ENCODE measurements at places on chromosomes 11 and 22. TPM values are rescaled to one million over a fixed set of nuclear protein-coding genes. Genes with fewer than 3 reads are reported as not detected.

DNA sequence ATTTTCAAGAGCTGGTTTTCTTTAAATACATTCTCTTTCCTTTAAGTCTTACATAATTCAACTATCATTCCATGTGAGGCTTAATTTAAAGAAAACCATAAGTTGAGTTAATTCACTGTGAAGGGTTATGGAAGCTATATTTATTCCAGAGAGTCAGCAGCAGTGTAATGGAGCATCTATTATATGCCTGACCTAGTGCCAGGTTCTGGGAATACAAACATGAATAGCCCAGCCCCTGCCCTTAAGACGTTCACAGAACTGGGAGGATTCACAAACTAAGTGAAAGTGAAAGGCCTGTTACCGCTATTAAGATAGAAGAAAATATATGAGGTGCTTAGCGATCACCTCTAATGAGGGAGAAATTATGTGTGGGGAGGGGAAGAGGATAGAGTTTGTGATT, 408.9 kb upstream of the CCDC90B start:
- no peak overlapping the region for H3K4me3 ChIP-seq
- H3K27me3 ChIP-seq, result no peaks in the 10 kb centered on the region
- no peaks in the 10 kb centered on the region for H3K4me1 ChIP-seq
- H3K36me3 ChIP-seq, result no peaks in the 10 kb centered on the region
- H3K27ac ChIP-seq, result no peak overlapping the region

DNA sequence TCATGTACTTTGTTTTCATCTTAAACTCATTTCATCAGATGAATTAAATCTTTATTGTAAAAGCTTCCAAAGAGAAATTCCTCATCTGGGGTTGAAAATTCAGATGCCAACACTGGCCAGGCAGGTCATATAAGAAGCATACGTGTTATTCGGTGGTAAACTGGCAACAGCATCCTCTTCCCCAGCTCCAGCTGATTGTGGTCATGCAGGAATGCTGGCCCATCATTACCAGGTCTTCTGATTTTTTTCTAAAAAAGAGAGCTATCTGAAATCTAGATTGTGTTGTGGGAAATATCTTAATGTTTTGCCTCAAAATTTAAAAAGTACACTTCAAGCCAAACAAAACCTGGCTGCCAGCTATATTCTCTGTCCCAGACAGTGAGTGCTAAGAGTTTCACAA, 53.6 kb downstream of the ARFGAP2 start:
- H3K36me3 ChIP-seq, result no peaks in the 10 kb centered on the region
- H3K4me1 ChIP-seq, result no peaks in the 10 kb centered on the region
- no peak overlapping the region for H3K27ac ChIP-seq
- DNase-seq, result no peak
- no peak overlapping the region for H3K4me3 ChIP-seq

GRCh38 chr11:20011307-20011951, 148.8 kb downstream of the DBX1 start:
- H3K27me3 ChIP-seq, result peaks cover 18% of the 10 kb centered on the region
- H3K4me3 ChIP-seq, result no peak overlapping the region
- H3K36me3 ChIP-seq, result no peaks in the 10 kb centered on the region
- H3K27ac ChIP-seq, result no peak overlapping the region

- H3K36me3 ChIP-seq, result no peaks in the 10 kb centered on the region
- H3K4me3 ChIP-seq, result no peak overlapping the region
- no peaks in the 10 kb centered on the region for H3K27me3 ChIP-seq
- no peaks in the 10 kb centered on the region for H3K4me1 ChIP-seq
Observed at GRCh38 chr11:47124675-47125074, 52.0 kb downstream of the ARFGAP2 start.

- no peak overlapping the region for H3K27ac ChIP-seq
- no peak overlapping the region for H3K4me3 ChIP-seq
- peaks cover 5% of the 10 kb centered on the region for H3K27me3 ChIP-seq
- no peak for DNase-seq
- no peaks in the 10 kb centered on the region for H3K4me1 ChIP-seq
Observed at GRCh38 chr11:15967166-15967565, 389.2 kb downstream of the SOX6 start.

DNA sequence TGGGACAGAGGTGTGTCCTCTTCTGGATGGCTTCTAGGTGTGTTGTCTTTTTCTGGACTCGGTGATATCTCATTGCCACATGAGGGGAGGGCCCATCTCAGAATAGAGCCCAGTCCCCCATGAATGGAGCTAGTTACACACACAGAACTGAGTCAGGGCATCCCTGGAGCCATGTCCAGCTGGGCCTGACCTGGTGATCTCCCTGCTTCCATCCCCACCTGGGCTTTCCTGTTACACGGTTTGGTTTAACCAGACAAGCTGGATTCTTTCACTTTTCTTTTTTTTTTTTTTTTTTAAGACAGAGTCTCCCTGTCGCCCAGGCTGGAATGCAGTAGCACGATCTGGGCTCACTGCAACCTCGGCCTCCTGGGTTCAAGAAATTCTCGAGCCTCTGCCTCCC, 6.1 kb upstream of the A4GALT start:
- no peaks in the 10 kb centered on the region for H3K4me1 ChIP-seq
- H3K27me3 ChIP-seq, result peaks cover 32% of the 10 kb centered on the region
- no peak overlapping the region for H3K27ac ChIP-seq
- no peaks in the 10 kb centered on the region for H3K36me3 ChIP-seq

GRCh38 chr22:38411016-38411415, 44.0 kb downstream of the KCNJ4 start:
- no peak overlapping the region for H3K4me3 ChIP-seq
- no peaks in the 10 kb centered on the region for H3K36me3 ChIP-seq
- H3K27ac ChIP-seq, result no peak overlapping the region

DNA sequence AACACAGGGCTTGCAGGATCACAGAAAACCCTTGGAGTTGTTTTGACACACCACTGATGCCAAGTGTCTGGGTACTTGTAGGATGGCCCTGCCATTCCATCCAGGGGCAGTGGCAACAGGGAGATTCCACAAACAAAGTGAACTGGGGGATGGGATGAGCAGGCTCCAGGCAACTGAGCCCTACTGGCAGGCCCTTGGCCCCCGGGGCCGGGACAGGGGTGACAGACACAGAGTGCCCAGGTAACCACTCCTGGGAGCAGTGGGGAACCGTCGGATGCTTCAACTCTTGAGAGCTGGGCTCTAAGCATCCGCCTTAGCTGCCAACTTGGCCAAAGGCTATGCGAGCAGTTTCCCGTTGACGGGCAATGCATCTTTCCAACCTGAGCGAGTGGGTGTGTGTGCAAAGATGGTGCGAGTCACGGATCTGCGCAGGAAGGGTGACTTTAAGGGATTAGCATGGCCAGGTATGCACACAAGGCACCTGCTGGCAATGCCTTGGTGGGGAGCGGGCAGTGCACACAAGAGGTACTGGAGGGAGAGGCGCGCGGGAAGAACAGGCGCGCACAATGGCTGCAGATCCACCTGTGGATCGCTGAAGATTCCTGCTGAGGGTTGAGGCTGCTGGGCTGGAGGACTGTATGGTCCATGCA, 83.1 kb upstream of the PRODH start:
- no peak for DNase-seq
- H3K27ac ChIP-seq, result no peak overlapping the region
- H3K4me3 ChIP-seq, result no peak overlapping the region
- no peaks in the 10 kb centered on the region for H3K4me1 ChIP-seq
- peaks cover 13% of the 10 kb centered on the region for H3K27me3 ChIP-seq
- no peaks in the 10 kb centered on the region for H3K36me3 ChIP-seq

GRCh38 chr11:116636341-116636929, 136.4 kb downstream of the BUD13 start:
- no peak overlapping the region for H3K4me3 ChIP-seq
- no peaks in the 10 kb centered on the region for H3K36me3 ChIP-seq
- peaks cover 2% of the 10 kb centered on the region for H3K27me3 ChIP-seq
- no peak for DNase-seq

- peaks cover 56% of the 10 kb centered on the region for H3K4me1 ChIP-seq
- no peaks in the 10 kb centered on the region for H3K27me3 ChIP-seq
- peak overlapping the region; percentile 49 for H3K4me3 ChIP-seq
- DNase-seq, result no peak
Observed at GRCh38 chr11:128525411-128526243, 61.7 kb downstream of the ETS1 start.

GRCh38 chr22:19103880-19104821, 18.1 kb downstream of the DGCR2 start:
- DNase-seq, result no peak
- H3K36me3 ChIP-seq, result peaks cover 12% of the 10 kb centered on the region
- H3K4me1 ChIP-seq, result peaks cover 31% of the 10 kb centered on the region
- H3K27me3 ChIP-seq, result no peaks in the 10 kb centered on the region

DNA sequence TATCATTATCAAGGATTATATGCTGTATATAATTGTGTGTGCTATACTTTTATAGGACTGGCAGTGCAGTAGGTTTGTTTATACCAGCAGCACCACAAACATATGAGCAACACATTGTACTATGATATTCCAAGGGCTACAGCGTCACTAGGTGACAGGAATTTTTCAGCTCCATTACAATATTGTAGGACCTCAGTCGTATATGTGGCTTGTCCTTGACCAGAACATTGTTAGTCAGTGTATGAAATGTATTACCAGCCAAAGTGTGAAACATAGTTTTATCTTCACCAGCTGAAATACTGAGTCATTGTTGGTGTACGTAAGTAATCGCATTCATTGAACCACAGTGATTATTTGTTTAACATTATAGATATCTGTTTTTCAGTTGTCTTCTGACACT, 20.4 kb downstream of the JHY start:
- H3K4me1 ChIP-seq, result peaks cover 3% of the 10 kb centered on the region
- H3K27me3 ChIP-seq, result no peaks in the 10 kb centered on the region
- no peak overlapping the region for H3K4me3 ChIP-seq
- no peak overlapping the region for H3K27ac ChIP-seq

DNA sequence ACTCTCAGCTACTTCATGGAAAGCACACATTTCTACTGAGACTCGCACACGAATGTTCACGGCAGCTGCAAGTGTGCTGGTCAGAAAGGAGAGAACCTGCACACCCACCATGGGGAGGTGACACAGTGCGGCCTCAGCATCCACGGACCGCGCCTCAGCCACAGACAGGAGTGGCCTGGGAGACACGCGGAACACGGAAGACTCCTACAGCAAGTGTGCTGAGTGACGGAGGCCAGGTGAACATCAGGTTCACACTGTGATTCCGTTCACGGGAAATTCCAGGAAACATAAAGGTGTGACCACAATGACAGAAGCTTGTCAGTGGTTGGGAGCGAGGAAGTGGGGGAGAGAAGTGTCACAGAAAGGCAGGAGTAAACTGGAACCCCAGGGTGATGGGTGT, 13.3 kb upstream of the MOB2 start:
- peaks cover 13% of the 10 kb centered on the region for H3K4me1 ChIP-seq
- no peak for DNase-seq
- no peak overlapping the region for H3K27ac ChIP-seq
- no peak overlapping the region for H3K4me3 ChIP-seq

DNA sequence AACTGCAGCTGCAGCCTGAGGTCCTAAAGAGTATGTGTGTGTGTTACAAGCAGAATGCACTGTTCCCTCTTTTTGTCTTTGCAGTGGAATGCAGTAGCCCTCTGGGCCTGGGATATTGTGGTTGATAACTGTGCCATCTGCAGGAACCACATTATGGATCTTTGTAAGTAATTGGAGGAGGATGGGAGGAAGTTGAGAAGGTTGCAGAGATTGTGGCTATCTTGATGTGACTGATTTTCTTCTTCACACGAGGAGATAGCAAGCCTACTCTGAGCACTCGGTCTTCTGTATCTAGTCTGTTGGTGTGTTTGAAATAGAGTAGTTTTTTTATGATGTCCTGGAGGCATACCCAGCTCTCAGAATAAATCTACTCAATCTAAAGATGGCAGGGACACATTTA, 2.3 kb downstream of the RBX1 start:
- H3K36me3 ChIP-seq, result peaks cover 27% of the 10 kb centered on the region
- peaks cover 29% of the 10 kb centered on the region for H3K4me1 ChIP-seq
- peak overlapping the region; percentile 74 for H3K27ac ChIP-seq
- no peaks in the 10 kb centered on the region for H3K27me3 ChIP-seq

DNA sequence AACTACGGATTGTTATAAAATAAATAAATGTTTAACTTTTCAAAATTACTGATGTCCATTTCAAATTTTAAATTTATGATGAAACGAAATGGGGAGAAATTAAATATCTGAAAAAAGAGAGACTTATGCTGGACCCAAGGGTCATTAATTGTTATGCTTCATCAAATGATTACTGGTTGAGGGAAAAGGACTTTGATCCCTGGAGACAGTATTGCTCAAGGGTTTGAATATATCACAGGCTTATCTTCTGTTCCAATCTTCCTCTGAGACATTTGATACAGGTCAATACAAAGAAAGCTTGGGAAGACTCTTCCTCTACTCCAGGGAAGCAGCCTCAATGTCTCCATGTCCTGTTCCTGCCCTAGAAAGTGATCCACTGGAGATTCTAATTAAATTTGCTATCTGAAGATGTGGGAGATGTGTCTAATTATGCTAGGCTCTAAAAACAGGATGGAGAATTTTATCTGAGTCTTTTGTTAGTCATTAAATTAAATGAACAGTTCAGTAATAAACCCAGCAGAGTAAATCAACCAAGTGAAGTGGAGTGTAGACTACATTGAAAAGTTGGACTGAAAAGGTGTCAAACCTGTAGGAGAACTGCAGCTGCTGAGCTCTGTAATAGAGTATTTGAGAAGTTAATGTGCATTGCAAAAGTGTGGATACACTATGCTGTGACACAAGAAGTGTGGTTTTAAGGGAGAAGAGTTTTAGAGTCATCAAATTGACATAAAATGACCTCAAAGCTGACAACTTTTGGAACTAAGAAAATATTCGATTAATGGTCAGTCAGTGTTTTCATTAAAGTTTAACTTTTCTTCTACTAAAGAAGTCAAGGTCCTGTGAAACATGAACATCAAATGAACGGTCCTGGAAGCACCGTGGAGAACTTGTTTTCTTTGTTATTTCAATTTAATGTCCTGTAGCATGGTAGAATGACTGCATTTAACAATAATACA, 623.7 kb upstream of the CCDC90B start:
- no peak for DNase-seq
- H3K36me3 ChIP-seq, result no peaks in the 10 kb centered on the region
- no peak overlapping the region for H3K4me3 ChIP-seq
- H3K27ac ChIP-seq, result no peak overlapping the region

- peak overlapping the region; percentile 85 for H3K27ac ChIP-seq
- H3K4me3 ChIP-seq, result peak overlapping the region; percentile 88
- no peak for DNase-seq
- no peaks in the 10 kb centered on the region for H3K27me3 ChIP-seq
Observed at GRCh38 chr11:235180-235579, 962 bp downstream of the SIRT3 start.

DNA sequence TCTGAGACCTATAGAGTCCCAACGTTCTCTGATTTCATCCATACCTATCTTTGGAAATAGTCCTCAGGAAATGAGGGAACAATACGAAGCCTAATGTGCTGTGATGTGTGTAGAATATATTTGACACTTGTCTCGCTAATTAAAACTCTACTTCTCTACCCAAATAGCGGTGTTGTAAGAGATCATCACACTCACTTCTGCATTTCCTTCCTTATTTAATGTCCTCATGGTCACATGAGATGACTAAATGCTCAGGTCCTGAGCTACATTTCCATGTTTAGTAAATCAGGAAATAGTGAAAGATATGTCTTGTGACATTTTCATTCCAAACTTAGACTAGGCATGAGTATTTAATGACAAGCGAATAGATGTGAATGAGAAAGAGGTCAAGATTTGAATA, 112.3 kb downstream of the MAML2 start:
- no peaks in the 10 kb centered on the region for H3K27me3 ChIP-seq
- no peak for DNase-seq
- no peak overlapping the region for H3K4me3 ChIP-seq
- no peak overlapping the region for H3K27ac ChIP-seq

Gene SMIM35
- 3.0 TPM for total RNA-seq

Gene GRAP2
- 266 TPM for total RNA-seq

Gene DBX1
- total RNA-seq, result not detected

Gene CASP1
- total RNA-seq, result 93.6 TPM

Gene FAM227A
- 0.36 TPM for total RNA-seq

Gene SMPD1
- total RNA-seq, result 42.6 TPM

Gene LDHAL6A
- total RNA-seq, result not detected

Gene KCNJ1
- total RNA-seq, result not detected

Gene OR5B21
- total RNA-seq, result 0.89 TPM

Gene KLHL35
- 0.55 TPM for total RNA-seq

Gene CRYBB2
- total RNA-seq, result not detected

Measured in activated naive CD8-positive, alpha-beta T cell treated with anti-CD3 and anti-CD28 coated beads, Interleukin-2, amount 10 ng/mL, durations not matched to agents 7 days and 5 days (primary cell).